ENCODE measurements at places on chromosomes 3 and 15.

DNA sequence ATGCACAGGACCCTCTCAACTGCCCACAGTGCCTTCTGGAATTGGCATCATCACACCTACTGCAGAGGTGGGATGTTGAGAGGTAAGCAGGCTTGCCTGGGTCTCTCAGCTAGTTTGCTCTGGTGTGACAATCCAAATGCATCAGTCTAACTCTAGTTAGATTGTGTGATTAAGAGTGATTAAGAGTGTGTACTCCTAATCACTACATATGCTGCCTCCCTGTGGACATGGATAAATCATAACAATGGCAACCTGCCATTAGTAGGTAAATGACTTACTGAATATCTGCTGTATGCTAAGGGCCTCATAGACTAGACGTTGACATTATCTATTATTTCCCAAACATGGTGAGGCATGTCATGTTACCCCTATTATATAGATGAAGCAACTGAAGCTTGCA lies 342.1 kb downstream of the OCA2 start:
- DNase-seq: no peak

GRCh38 chr3:28544236-28544635 lies 195.6 kb upstream of the AZI2 start:
- DNase-seq: no peak

- DNase-seq: no peak
Observed at GRCh38 chr15:40317580-40317979, 5.9 kb upstream of the INAFM2 start.

DNA sequence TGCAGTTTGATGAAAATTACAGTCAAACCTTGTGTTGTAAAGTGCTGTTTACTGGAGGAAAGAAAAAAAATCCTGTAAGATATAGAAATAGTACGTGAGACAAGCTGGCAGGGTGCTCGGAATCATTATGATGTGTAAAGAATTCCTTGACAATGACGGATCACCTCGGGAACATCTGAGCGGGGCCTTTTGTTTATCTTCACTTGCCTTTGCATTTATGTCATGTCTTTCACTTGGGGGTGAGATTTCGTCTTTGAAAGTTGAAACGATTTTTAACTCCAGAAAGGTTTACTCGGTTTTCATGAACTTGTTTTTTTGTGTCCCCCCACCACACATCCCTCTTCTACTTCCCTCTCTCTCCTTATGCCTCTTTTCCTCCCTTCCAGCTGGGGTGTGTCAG lies 128.3 kb upstream of the VEPH1 start:
- peak; percentile 10 for DNase-seq

GRCh38 chr15:52228921-52229320 lies 37.7 kb upstream of the GNB5 start:
- no peak for DNase-seq
